ENCODE measurements at places on chromosomes 6 and 20. TPM values are rescaled to one million over a fixed set of nuclear protein-coding genes. Genes with fewer than 3 reads are reported as not detected.
A peak's percentile ranks its signal among the peaks of the same experiment; 100 is the strongest.

C4A gene
- total RNA-seq: 4.3 TPM

DNA sequence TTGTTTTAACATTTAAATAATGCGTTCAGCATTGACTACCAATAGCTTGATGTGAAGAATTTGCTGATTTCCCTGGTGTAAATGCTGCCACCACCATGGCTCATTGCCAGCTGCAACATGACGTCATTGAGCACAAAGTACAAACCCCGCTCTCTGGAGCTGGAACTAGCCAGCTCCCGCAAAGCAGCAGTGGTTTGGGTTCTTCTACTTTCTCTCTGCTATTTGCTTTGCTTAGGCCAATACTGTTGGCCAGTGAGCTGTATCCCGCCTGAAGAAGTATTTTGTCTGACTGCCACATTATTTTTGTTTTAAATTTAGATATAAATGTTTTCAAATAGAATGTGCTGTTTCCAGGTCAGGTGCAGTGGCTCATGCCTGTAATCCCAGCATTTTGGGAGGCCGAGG lies 47.4 kb upstream of the KIF13A start:
- DNase-seq: peak; percentile 16
- no peak overlapping the region for H3K27ac ChIP-seq

GRCh38 chr6:88062376-88062775 lies 14.7 kb downstream of the SPACA1 start:
- H3K36me3 ChIP-seq: no peaks in the 10 kb centered on the region
- H3K4me3 ChIP-seq: no peak overlapping the region
- H3K27ac ChIP-seq: no peak overlapping the region
- no peak for DNase-seq
- H3K4me1 ChIP-seq: no peaks in the 10 kb centered on the region

- H3K36me3 ChIP-seq: no peaks in the 10 kb centered on the region
- no peak for DNase-seq
- no peaks in the 10 kb centered on the region for H3K27me3 ChIP-seq
- H3K4me3 ChIP-seq: no peak overlapping the region
- no peak overlapping the region for H3K27ac ChIP-seq
These were observed 89.4 kb upstream of the ISM1 start for GRCh38 chr20:13131688-13132087.

DNA sequence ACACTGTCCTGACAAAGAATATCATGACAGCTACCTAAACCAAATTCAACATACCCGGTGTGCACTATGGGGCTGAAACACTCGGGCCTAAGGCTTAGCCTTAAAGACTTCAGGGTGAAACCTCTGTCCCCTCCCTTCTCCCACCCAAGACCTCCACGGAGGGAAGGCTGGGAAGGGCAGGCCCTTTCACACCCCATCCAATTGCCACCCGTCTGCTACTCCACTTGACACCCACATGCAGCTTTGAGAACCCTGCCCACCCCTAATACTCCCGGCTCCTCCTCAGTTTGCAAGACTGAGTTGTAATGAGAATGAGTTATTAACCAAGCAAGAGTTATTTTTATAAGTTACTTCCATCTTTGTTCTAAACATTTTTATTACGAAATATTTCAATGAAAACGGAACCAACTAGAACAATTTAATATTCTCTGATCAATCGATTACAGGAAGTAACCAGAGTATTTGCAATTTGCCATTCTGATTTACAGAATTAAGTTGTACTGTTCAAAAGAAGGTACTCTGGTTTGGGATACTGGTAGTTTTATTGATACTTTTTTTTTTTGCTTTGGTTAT lies 3.7 kb downstream of the TAF4 start:
- no peaks in the 10 kb centered on the region for H3K27me3 ChIP-seq
- no peak overlapping the region for H3K4me3 ChIP-seq
- H3K27ac ChIP-seq: no peak overlapping the region
- no peak for DNase-seq

PCSK2 gene
- total RNA-seq: 2.8 TPM

GRCh38 chr6:35731414-35731735 lies 5.5 kb upstream of the ARMC12 start:
- H3K4me3 ChIP-seq: peak overlapping the region; percentile 75
- DNase-seq: peak; percentile 95
- no peak overlapping the region for H3K27ac ChIP-seq
- no peaks in the 10 kb centered on the region for H3K36me3 ChIP-seq

- peak overlapping the region; percentile 79 for H3K27ac ChIP-seq
- no peak overlapping the region for H3K4me3 ChIP-seq
- peaks cover 29% of the 10 kb centered on the region for H3K36me3 ChIP-seq
- peaks cover 12% of the 10 kb centered on the region for H3K4me1 ChIP-seq
These were observed 120.6 kb downstream of the MMUT start for GRCh38 chr6:49342410-49342809.

- no peaks in the 10 kb centered on the region for H3K27me3 ChIP-seq
- H3K27ac ChIP-seq: peak overlapping the region; percentile 99
- peak overlapping the region; percentile 52 for H3K4me3 ChIP-seq
- DNase-seq: peak; percentile 59
- H3K4me1 ChIP-seq: peaks cover 33% of the 10 kb centered on the region
These were observed 185.5 kb downstream of the CDH4 start for GRCh38 chr20:61437280-61438206.

NNAT gene
- total RNA-seq: 43.1 TPM

DNA sequence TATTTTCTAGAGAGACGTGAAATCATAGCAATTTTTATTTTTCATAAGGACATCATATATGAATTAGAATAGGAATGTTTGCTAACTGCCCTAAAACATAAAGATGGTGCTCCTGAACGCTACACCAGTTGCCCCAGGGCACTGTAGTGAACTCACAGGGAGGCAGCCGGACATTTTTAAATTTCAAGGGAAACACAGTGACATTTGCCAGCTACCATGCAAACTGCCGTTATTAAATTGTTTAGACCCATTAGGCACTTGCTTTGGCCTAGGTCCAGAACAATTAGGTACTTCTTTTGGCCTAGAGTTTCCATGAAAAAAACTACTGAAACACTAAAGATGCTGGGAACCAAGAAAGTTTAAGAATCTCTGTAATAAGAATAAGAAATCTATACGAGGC lies 24.9 kb upstream of the CFAP206 start:
- no peaks in the 10 kb centered on the region for H3K4me1 ChIP-seq
- no peaks in the 10 kb centered on the region for H3K27me3 ChIP-seq
- H3K4me3 ChIP-seq: no peak overlapping the region
- DNase-seq: no peak
- no peaks in the 10 kb centered on the region for H3K36me3 ChIP-seq
- no peak overlapping the region for H3K27ac ChIP-seq

GRCh38 chr6:161068321-161068741 lies 76.8 kb downstream of the MAP3K4 start:
- no peak overlapping the region for H3K4me3 ChIP-seq
- no peaks in the 10 kb centered on the region for H3K27me3 ChIP-seq
- no peaks in the 10 kb centered on the region for H3K4me1 ChIP-seq
- peaks cover 8% of the 10 kb centered on the region for H3K36me3 ChIP-seq
- DNase-seq: no peak
- no peak overlapping the region for H3K27ac ChIP-seq

FLRT3 gene
- total RNA-seq: 2.1 TPM

MCM3 gene
- 252 TPM for total RNA-seq

GRCh38 chr20:50367739-50368375 lies 142.3 kb upstream of the PTPN1 start:
- H3K27me3 ChIP-seq: no peaks in the 10 kb centered on the region
- H3K4me3 ChIP-seq: no peak overlapping the region
- H3K4me1 ChIP-seq: no peaks in the 10 kb centered on the region
- no peak for DNase-seq
- no peak overlapping the region for H3K27ac ChIP-seq

GRCh38 chr20:37190354-37191112 lies 11.2 kb upstream of the MROH8 start:
- no peak for DNase-seq
- H3K27me3 ChIP-seq: no peaks in the 10 kb centered on the region
- no peak overlapping the region for H3K27ac ChIP-seq
- no peak overlapping the region for H3K4me3 ChIP-seq
- H3K4me1 ChIP-seq: no peaks in the 10 kb centered on the region
- peaks cover 63% of the 10 kb centered on the region for H3K36me3 ChIP-seq

GRCh38 chr6:84512391-84512790 lies 252.0 kb downstream of the TBX18 start:
- H3K4me3 ChIP-seq: no peak overlapping the region
- H3K27me3 ChIP-seq: no peaks in the 10 kb centered on the region
- H3K27ac ChIP-seq: no peak overlapping the region
- no peaks in the 10 kb centered on the region for H3K4me1 ChIP-seq

ACOT13 gene
- total RNA-seq: 38.0 TPM

GRCh38 chr6:111624401-111625098 lies 18.9 kb upstream of the TRAF3IP2 start:
- H3K4me3 ChIP-seq: no peak overlapping the region
- H3K4me1 ChIP-seq: no peaks in the 10 kb centered on the region
- DNase-seq: no peak
- H3K27ac ChIP-seq: no peak overlapping the region
- no peaks in the 10 kb centered on the region for H3K36me3 ChIP-seq
